ENCODE measurements at places on chromosomes 6 and 20. TPM values are rescaled to one million over a fixed set of nuclear protein-coding genes. Genes with fewer than 3 reads are reported as not detected.

- no peak within 1 kb of the TSS for H3K27ac ChIP-seq
- H3K4me3 ChIP-seq: no peak within 1 kb of the TSS
- no peak for DNase-seq
- no peaks in the 10 kb centered on the region for H3K4me1 ChIP-seq
- peaks cover 25% of the 10 kb centered on the region for H3K27me3 ChIP-seq
- no peaks in the 10 kb centered on the region for H3K36me3 ChIP-seq
These were observed at the start of gene CRISP2 for GRCh38 chr6:49713346-49713745. Gene CRISP2, minus strand, starts transcription at chr6:49713543. Its CDS starts 4,347 bp downstream, at chr6:49709196.

GRCh38 chr6:143544011-143544696, 32.6 kb upstream of the FUCA2 start:
- H3K36me3 ChIP-seq: no peaks in the 10 kb centered on the region
- no peak overlapping the region for H3K4me3 ChIP-seq
- H3K4me1 ChIP-seq: peaks cover 15% of the 10 kb centered on the region
- DNase-seq: no peak
- H3K27ac ChIP-seq: no peak overlapping the region

The GDAP1L1 gene
- total RNA-seq: 0.37 TPM

The GUCA1A gene
- not detected for total RNA-seq

DNA sequence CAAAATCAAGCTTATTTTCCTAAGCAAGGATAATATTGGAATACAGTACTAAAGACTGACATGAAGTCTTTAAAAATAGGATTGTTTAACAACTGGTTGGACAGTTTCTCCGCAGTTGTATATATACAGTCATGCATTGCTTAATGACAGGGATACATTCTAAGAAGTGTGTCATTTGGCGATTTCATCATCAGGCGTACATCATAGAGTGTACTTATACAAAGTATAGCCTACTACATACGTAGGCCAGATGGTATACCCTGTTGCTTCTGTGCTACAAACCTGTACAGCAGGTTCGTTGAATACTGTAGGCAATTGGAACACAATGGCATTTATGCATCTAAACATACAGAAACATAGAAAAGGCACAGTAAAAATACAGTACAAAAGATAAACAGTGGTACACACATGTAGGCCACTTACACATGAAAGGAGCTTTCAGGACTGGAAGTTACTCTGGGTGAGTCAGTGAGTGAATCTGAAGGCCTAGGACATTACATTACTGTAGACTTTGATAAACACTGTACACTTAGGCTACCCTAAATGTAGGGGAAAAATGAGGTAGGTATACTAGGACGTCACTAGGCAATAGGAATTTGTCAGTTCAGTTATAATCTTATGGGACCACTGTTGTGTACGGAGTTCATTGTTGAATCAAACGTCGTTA, 20.1 kb downstream of the HECA start:
- peaks cover 16% of the 10 kb centered on the region for H3K4me1 ChIP-seq
- DNase-seq: peak; percentile 59
- peaks cover 6% of the 10 kb centered on the region for H3K36me3 ChIP-seq
- H3K4me3 ChIP-seq: no peak overlapping the region
- no peaks in the 10 kb centered on the region for H3K27me3 ChIP-seq

The NRSN1 gene
- total RNA-seq: not detected

The C6orf52 gene
- total RNA-seq: 5.0 TPM

DNA sequence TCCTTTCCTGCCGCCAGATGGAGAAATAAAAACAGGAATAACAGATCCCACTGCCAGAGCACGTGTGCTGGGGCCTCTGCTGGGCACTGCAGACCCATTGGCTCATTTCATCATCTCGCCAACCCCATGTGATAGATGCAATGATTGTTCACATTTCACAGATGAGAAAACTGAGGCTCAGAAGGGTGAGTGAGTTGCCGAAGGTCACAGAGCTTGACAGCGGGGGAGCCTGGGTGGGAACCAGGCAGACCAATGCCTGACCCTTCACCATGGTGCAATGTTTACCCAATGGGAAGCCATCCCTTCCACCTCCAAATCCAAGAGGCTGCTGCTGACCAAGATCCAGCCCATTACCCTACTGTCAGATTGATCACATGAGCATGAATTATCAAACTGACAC, 105.1 kb downstream of the JPH2 start:
- peaks cover 12% of the 10 kb centered on the region for H3K4me1 ChIP-seq
- H3K4me3 ChIP-seq: no peak overlapping the region
- H3K36me3 ChIP-seq: peaks cover 6% of the 10 kb centered on the region
- DNase-seq: no peak
- no peaks in the 10 kb centered on the region for H3K27me3 ChIP-seq

The BPIFB4 gene
- not detected for total RNA-seq

GRCh38 chr6:89387516-89388201, 24.4 kb downstream of the RRAGD start:
- DNase-seq: no peak
- H3K27me3 ChIP-seq: peaks cover 1% of the 10 kb centered on the region
- H3K4me3 ChIP-seq: no peak overlapping the region
- H3K36me3 ChIP-seq: no peaks in the 10 kb centered on the region
- no peak overlapping the region for H3K27ac ChIP-seq

DNA sequence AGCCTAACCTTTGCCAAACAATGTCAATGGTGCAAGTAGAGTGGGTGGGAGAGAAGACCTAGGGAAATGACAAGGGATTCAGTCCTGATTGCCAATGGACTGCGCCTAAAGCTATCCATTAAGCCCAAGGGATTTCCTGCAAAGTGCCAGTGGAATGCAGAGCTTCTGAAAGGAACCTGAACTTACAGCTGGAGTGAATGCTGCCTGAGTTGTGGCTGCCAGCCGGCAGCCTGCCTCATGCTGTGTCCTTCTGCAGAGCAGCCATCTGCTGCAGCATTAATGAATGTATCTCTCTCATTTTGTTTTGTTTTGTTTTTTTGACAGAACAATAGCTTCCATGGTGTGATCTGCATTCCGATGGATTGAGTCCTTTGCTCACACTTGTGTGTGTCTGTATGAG, 44.7 kb downstream of the SLC35F1 start:
- H3K4me3 ChIP-seq: no peak overlapping the region
- no peaks in the 10 kb centered on the region for H3K36me3 ChIP-seq
- H3K27ac ChIP-seq: no peak overlapping the region
- DNase-seq: no peak
- H3K27me3 ChIP-seq: no peaks in the 10 kb centered on the region

- peak overlapping the region; percentile 60 for H3K27ac ChIP-seq
- peaks cover 16% of the 10 kb centered on the region for H3K4me1 ChIP-seq
- H3K27me3 ChIP-seq: no peaks in the 10 kb centered on the region
- peak; percentile 80 for DNase-seq
- H3K4me3 ChIP-seq: no peak overlapping the region
- H3K36me3 ChIP-seq: no peaks in the 10 kb centered on the region
These were observed 43.9 kb upstream of the FABP7 start for GRCh38 chr6:122735582-122735981.

DNA sequence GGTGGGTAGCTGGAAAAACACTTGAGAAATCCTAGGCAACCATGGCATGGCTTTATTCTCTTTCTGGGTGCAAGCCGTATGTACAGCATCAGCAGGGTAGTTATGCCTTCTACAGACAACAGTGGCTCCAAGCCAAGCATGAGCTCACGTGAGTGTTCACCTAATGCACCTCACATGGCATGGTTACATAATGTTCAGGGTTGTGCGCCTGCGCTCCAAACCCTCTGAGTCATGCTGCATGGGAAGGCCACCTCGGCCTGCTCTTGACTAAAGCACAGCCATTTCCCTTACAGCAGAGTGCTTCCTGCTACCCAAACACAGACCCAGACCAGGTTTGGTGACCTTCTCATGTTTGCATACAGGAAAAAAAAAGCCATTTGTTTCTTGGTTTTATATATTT, 96.2 kb downstream of the VIP start:
- peaks cover 31% of the 10 kb centered on the region for H3K27me3 ChIP-seq
- H3K4me3 ChIP-seq: no peak overlapping the region

The NR2E1 gene
- total RNA-seq: not detected

GRCh38 chr20:43237651-43238168, 48.0 kb upstream of the PTPRT start:
- H3K27ac ChIP-seq: no peak overlapping the region
- no peak for DNase-seq
- H3K27me3 ChIP-seq: no peaks in the 10 kb centered on the region
- no peaks in the 10 kb centered on the region for H3K36me3 ChIP-seq

The TREM2 gene
- total RNA-seq: 0.63 TPM

- no peak overlapping the region for H3K4me3 ChIP-seq
- H3K36me3 ChIP-seq: no peaks in the 10 kb centered on the region
- no peak overlapping the region for H3K27ac ChIP-seq
- DNase-seq: no peak
These were observed 42.7 kb upstream of the SMIM28 start for GRCh38 chr6:138334963-138335362.

The GFRAL gene
- not detected for total RNA-seq

DNA sequence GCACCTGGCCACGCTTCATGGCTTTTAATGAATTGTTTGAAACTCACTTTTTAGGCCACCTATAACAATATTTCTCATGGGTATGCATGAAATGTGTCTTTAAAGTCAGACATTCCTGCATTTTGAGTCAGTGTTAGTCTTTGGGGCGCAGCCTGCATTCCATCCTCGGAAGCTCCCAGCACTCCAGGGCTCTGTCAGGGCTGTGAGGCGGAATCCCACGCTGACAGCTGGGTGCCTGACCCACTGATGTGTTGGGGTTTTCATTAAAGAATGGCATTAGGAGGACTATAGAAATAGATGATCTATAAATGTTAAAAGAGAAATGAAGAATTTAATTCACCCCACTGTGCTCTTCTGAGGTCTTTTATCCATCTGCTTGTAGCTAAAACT, 16.2 kb upstream of the CLDN20 start:
- H3K4me3 ChIP-seq: no peak overlapping the region
- H3K27me3 ChIP-seq: no peaks in the 10 kb centered on the region
- peak overlapping the region; percentile 71 for H3K27ac ChIP-seq
- peaks cover 7% of the 10 kb centered on the region for H3K36me3 ChIP-seq

GRCh38 chr20:1509237-1509636, 18.0 kb upstream of the SIRPB2 start:
- no peaks in the 10 kb centered on the region for H3K36me3 ChIP-seq
- peaks cover 14% of the 10 kb centered on the region for H3K27me3 ChIP-seq
- H3K4me1 ChIP-seq: peaks cover 24% of the 10 kb centered on the region
- DNase-seq: peak; percentile 49

The SLC17A2 gene
- not detected for total RNA-seq

DNA sequence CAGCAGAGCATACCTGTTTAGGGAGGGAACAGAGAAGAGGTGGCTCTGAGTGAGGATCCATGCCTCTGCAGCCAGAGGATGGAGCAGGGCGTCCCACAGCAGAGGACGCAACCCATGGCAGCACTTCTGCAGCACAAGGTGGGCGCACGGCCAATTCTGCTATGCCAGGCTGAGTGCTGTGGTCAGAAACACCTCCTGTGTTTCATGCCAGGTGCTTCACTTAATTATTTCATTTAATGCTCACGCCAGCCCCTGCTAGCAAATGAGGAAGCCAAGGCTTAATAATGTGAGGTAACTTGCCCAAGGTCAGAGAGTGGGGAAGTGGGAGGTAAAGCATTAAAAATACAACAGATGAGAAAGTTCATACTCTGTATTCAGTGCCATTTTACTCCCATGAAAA, 68.5 kb upstream of the PTGIS start:
- no peaks in the 10 kb centered on the region for H3K4me1 ChIP-seq
- H3K27ac ChIP-seq: no peak overlapping the region
- H3K4me3 ChIP-seq: no peak overlapping the region
- DNase-seq: no peak

DNA sequence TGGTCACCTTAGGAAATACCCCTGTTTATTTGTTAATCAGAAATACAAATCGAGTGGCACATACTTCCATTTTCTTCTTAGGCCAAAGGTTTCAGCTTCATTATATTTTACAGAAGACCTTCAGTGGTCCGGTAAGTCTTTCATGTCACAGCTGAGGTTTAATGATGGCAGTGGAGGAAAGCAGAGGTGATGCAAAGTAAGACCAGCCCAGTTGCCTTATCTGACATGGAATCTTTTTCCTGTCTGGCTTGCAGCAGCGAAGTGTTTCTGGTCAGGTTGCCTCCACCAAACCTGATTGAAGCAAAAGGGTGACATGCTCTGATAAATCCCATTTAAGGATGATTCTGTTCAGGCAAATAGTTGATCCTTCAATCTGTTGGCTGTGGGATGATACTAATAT, 100.0 kb downstream of the PRDM1 start:
- H3K4me1 ChIP-seq: peaks cover 14% of the 10 kb centered on the region
- no peak overlapping the region for H3K4me3 ChIP-seq
- peaks cover 6% of the 10 kb centered on the region for H3K36me3 ChIP-seq
- no peak for DNase-seq
- H3K27me3 ChIP-seq: no peaks in the 10 kb centered on the region
- H3K27ac ChIP-seq: no peak overlapping the region

The PLTP gene
- 0.37 TPM for total RNA-seq

GRCh38 chr6:142942238-142942637, 2.7 kb downstream of the HIVEP2 start:
- H3K27ac ChIP-seq: peak overlapping the region; percentile 63
- no peaks in the 10 kb centered on the region for H3K27me3 ChIP-seq
- peaks cover 42% of the 10 kb centered on the region for H3K4me1 ChIP-seq
- H3K4me3 ChIP-seq: peak overlapping the region; percentile 92

The OR2H2 gene
- total RNA-seq: not detected

All from MCF 10A (cell line).